ENCODE measurements at places on chromosomes 7 and 10.

- ATAC-seq = peak; percentile 27
Measured at GRCh38 chr10:51073453-51074237, 642 bp upstream of the PRKG1 start.

DNA sequence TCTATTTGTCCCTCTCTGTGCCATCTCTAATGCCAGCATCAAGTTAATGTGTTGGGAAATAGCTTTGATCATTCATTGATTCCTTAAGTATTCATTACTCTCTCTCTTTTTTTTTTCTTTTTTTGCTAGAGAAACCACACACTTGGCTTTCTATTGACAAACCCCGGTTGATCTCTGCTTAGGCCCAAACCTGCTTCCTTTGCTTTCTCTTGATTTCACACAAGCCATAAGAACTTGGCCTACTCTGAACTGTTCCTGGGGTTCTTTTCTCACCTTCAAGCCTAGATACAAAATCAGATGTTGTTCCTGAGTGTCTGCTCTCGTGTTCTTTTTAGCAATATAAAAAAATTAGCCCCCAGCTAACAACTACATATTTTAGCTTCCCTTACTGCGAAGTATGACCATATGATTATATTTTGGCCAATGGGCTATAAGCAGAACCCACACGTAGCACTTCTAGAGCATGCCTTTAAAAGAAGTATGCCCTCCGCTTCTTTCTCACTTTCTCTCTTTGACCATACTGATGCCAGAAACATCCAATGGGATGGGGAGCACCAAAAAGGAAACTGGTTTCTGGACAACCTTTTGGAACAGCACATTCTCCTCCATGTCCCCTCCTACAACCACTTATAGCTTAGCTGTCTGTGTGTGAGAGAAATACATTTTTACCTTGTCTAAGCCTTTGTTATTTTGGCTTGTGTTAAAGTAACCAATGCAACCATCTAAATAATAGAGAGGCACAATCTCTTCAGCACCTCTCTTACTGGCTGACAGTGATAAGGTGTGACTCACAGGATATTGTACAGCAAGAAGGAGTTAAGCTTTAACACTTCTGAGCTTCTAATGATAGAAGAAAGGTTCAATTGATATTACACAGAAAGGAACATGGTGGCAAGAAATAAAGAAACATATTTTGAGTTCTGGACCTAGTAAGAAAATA lies 96.6 kb upstream of the LRRN3 start:
- ATAC-seq = peak; percentile 79

DNA sequence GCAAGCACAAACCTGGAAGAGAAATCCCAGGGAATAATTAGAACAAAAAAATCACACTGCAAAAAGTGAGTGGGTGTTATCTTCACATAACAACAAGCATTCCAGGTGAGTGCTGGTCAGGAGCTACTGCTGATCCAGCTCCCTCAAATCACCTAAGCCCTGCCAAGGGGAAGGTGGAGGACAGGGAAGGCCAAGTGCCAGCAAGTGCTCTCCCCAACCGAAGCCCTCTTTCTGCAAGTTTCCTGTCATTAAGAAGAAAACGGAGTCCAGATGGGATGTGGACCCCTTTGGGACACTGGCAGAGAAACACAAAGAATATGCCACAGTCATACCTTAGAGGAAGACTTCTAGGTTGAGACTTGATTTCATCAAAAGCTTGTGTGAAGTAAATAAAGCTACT lies 933.0 kb upstream of the ZNF722 start:
- no peak for ATAC-seq

DNA sequence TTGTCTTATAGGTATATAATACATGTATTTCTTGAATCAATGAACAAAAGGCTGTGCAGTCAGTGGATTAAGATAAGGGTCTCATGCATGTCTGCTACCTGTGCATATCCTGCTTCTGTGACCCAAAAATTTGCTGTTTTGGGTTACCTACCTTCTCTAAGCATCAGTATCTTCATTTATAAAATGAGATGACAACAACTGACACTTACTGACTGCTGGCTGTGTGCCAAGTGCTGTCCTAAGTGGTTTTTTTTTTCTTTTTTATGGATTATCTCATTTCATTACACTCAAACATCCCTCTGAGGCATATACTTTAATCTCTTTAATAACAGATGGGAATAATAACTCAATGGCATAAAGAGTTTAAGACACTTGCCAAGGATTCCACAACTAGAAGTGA lies 2.1 kb downstream of the PDK4 start:
- ATAC-seq = no peak

GRCh38 chr10:31102421-31102820 lies 70.8 kb upstream of the ZNF438 start:
- ATAC-seq = no peak

GRCh38 chr10:110634527-110635209 lies 9.5 kb upstream of the RBM20 start:
- no peak for ATAC-seq

- ATAC-seq = no peak
Measured at GRCh38 chr10:71840958-71841335, 10.1 kb downstream of the PSAP start.

DNA sequence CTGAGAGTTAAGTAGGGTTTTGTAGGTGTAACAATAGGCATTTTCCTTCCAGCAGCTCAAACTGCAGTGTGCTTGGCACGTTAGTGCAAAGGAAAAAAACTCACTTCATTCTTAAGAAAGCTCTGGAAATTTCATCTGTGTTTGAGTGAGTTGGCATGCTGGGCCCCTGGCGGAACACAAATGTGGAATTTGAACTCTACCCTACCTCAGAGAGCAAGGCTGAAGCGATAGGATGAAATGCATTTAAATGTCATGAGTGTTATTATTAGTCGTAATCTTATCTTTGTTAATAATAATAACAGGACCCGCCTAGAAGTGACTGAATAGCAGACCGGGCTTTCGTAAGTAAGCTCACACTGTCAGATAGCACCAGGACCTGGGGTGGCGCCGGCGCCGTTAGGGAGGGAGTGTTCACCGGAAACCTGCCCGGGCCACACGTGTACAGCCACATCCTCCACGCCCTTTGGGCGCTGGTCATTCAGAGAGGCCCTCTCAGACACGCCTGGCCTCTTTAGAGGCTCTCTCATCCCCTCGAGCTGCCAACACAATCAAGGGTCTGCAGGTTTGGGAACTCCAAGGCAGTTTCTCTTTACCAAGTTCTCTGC lies 63.5 kb downstream of the GRK5 start:
- ATAC-seq = peak; percentile 72

DNA sequence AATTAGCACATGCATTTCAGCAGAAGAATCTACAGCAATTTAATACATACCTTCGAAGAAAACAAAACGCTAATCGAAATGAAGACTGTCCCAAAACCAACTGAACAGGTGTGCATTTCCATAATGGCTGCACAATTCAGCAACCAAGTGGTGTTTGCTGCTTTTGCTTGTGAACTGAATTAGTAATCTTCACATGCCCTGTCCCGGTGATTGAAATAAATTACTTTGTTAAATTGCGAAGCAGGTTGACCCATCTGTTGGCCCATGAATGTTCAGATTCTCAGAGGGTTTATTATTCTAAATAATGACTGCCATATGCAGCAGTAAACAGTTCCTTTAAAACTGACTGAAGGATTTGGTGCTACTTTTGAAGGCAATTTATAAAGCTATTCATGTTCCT lies 445.2 kb upstream of the NFE2L3 start:
- no peak for ATAC-seq

- ATAC-seq = no peak
Measured at GRCh38 chr10:105413997-105414396, 772.9 kb downstream of the SORCS3 start.

DNA sequence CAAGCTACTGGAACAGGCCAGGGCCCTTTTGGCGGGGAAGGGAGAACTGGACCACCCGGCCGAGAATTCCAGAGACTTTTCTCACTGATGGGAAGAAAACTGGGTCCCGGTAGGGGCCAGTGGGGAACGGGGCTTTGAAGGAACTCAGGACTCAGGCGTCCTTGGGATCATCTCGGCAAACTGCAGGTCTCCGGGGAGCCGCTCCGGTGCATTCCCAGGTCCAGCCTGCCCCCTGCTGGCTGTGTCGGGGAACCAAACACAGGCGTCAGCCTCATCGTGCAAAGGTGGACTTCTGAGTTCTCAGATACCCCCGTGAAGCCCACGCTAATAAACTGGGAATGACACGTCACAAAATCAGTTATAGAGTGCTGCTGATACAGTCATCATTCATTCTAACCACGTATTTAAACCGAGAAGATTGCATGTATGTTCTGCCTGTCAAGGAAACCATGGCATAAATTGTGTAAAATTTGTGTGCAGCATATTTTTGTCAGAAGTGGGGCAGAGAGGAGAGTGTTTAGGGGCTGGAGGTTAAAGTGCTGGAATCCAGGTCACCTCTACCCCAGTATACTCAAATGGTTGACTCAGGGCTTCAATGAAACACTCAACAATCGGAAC lies 76.1 kb upstream of the CPXM2 start:
- ATAC-seq = no peak

GRCh38 chr10:34494012-34494411 lies 321.1 kb downstream of the PARD3 start:
- ATAC-seq = no peak

DNA sequence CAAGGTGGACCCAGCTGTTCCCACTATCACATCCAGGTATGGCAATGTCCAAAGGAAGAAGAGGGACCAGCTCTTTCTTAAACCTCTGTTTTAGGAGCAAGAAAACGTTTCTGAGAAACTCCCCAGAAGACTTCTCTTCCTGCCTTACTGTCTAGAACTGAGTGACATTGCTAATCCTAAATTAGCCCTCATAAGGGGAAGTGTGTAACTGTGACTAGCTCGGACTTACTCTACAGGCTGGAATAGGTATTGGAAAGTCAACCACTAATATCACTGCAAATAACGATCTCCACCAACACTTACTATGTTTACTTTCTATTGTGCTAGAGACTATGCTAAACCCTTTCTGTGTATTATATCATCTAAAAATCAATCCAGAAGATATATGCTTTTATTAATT lies 49.9 kb upstream of the RELN start:
- no peak for ATAC-seq

GRCh38 chr7:99976626-99977025 lies 795 bp upstream of the AZGP1 start:
- no peak for ATAC-seq

GRCh38 chr10:119272736-119273135 lies 65.4 kb downstream of the GRK5 start:
- ATAC-seq = no peak

DNA sequence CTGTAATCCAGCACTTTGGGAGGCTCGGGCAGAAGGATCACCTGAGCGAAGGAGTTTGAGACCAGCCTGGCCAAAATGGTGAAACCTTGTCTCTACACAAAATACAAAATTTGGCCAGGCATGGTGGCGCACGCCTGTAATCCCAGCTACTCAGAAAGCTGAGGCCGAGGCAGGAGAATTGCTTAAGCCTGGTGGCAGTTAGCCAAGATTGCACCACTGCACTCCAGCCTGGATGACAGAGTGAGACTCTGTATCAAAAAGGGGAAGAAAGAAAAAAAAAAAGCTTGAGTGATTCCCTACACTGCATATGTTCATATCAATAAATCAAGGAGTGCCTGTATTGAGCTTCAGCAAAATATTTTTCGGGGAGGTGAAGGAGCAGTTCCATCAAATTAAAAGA lies 45.8 kb upstream of the SRRM3 start:
- ATAC-seq = no peak

DNA sequence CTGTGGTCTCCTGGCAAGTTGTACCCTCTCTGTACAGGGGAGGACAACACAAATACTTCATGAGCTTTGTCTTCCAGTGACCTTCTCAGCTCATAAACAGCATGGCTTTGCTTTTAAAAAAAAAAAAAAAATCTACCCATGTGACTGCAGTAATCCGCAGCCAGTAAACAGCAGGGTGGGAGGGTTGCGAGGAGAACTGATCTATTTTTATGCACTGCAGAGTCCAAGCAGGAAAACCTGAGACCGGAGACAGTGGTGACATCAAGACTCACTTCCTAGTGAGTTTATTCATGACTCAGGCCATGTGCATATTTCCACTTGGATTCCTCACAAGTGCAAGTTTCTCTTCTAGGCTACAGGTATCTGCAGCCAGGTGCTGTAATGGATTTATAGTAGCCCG lies 127.9 kb downstream of the NRF1 start:
- ATAC-seq = no peak

DNA sequence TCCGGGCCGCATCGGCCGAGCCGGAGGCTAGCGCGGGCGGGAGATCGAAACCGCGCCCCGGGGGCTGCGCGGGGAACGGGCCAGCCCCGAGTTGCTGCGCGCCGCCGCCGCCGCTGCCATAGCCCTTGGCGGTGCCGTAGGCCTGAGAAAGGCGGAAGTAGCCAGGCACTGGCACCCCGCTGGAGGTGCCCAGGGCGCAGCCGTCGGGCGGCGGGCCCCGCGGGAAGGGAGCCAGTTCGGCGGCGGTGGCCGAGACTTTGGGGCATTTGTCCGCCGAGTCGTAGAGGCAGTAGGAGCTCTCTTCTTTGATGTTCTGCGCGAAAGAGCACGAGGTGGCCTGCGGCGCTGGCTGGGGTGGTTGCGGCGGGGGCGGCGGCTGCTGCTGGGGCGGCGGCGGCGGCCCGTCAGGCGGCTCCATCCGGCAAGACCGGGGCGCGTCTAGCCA lies 587 bp downstream of the HOXA10 start:
- ATAC-seq = peak; percentile 65

DNA sequence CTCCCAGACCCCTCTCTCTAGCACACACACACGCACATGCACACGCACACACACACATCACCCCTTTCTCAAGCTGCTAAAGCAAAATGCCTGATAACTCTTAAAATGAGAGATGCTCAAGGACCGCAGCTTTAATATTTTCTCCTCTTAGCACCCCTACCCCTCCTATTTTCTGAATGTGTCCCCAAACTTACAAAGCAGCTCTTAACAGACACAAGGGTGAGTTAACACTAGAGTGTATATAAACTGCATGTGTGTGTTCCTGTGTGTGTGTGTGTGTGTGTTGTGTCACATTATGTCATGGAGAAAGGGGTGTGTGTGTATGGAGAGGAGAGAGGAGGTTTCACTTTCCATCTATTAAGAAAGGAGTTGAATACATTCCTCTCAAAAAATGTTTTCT lies 1.3 kb downstream of the PTN start:
- ATAC-seq = no peak

DNA sequence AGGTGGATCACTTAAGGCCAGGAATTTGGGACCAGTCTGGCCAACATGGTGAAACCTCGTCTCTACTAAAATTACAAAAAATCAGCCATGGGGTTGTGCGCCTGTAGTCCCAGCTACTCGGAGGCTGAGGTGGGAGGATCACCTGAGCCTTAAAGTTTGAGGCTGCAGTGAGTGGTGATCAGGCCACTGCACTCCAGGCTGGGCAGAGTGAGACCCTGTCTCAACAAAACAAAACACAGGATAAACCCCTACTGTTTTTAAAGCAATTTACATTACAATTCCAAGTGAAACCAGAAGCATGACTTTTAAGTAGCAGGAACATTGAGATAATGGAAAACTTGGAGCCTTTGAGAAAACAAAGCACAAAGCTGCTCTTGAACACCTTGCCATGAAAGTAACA lies 92.4 kb upstream of the BTBD16 start:
- no peak for ATAC-seq

- ATAC-seq = no peak
Measured at GRCh38 chr10:64286533-64286932, 765.3 kb downstream of the REEP3 start.
